ENCODE measurements at places on chromosomes 6 and 20. TPM values are rescaled to one million over a fixed set of nuclear protein-coding genes. Genes with fewer than 3 reads are reported as not detected.

Gene TSHZ2
- total RNA-seq: not detected

DNA sequence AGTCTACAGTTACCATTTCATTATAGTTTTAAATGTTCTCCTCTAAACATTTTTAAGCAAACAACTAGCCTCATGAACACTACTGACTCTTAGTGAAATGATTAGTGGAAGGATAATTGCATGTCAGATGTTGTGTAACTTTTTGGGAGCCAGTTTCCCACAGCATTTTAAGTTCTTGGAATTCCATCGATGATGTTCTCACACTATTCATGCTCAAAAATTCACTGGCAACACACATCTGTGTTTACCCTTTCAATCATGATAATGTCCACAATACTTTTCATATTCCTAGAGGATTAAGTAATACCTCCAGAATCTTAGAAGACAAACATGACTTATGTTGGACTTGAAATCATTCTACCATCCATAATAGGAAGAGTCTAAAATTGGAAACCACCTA, 678.1 kb upstream of the ID4 start:
- no peak overlapping the region for H3K4me3 ChIP-seq
- H3K27ac ChIP-seq: no peak overlapping the region
- H3K27me3 ChIP-seq: no peaks in the 10 kb centered on the region
- 0 out of 2 replicates have a peak, but pooled peaks cover 4% of the 10 kb centered on the region for H3K36me3 ChIP-seq
- DNase-seq: no peak

DNA sequence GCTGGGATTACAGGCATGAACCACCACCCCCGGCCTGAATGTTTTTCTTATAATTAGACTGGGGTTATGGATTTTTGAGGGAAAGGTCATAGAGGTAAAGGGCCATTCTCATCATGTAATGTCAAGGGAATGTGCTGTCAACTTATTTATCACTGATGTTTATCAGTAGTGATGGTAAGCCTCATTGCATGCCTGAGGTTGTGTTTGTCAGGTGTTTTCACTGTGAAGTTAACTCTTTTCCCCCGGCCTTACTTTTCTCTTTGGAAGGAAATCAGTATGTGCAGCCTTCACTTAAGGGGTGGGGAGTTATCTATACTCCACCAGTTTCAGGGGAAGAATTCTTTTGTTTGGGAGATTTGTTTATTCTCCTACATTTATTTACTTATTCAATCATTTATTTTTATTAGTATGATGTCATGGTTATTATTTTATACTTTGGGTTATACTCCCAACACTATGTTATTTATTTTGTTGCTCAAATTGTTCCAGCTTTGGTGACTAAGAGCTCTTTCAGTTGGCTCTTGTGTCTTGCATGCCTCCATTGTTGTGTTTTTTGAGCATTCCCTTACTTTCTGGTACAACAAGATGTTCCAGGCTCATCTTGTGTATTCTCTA, 2.8 kb upstream of the SLC17A5 start:
- H3K4me3 ChIP-seq: no peak overlapping the region
- H3K4me1 ChIP-seq: peaks cover 44% of the 10 kb centered on the region
- 0 out of 2 replicates have a peak overlapping the region, but pooled peaks have one; percentile 13 for H3K27ac ChIP-seq
- DNase-seq: no peak

- DNase-seq: no peak
- H3K27me3 ChIP-seq: peaks cover 2% of the 10 kb centered on the region
- H3K4me1 ChIP-seq: no peaks in the 10 kb centered on the region
- H3K4me3 ChIP-seq: no peak overlapping the region
- H3K27ac ChIP-seq: no peak overlapping the region
Measured at GRCh38 chr6:170082531-170083187, 208.2 kb downstream of the DLL1 start.

Gene UCKL1
- total RNA-seq: 19.8 TPM

- H3K36me3 ChIP-seq: peaks cover 33% of the 10 kb centered on the region
- H3K27ac ChIP-seq: peak overlapping the region; percentile 98
- peaks cover 26% of the 10 kb centered on the region for H3K27me3 ChIP-seq
- no peak for DNase-seq
Measured at GRCh38 chr6:26122005-26122388, 34.8 kb downstream of the HFE start.

Gene UNC93A
- total RNA-seq: not detected

Gene TTBK1
- not detected for total RNA-seq

DNA sequence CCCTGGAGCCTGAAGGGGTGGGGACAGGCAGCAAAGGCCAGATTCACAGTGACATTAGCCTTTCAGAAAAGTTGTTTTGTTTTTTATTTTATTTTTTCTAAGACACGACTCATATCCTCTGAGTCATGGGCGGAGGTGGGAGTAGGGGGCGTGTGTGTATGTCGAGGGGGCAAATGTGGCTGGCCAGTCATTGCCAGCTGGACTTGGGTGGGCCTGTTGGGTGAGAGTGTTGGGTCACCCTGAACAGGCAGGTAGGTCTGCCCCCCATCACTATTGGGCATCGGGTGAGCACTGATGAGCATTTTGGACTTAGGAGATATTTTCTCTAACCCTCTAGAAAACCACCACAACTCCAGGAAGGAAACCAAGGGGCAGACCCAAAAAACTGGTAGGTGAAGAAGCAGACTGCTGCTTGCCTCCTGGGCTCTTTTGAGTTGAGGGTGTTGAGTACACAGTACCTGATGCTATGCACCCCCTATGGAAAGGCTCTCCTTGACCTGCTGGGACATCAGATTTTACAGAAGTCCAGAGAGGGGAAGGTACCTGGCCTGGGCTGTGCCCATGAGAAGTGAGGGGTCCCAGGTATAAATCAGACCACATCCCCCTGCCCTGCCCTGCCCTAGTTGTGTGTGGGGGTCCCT, 5.6 kb downstream of the SMIM29 start:
- H3K27me3 ChIP-seq: peaks cover 4% of the 10 kb centered on the region
- peak overlapping the region; percentile 68 for H3K4me3 ChIP-seq
- peaks cover 100% of the 10 kb centered on the region for H3K4me1 ChIP-seq
- no peak for DNase-seq
- peak overlapping the region; percentile 98 for H3K27ac ChIP-seq
- H3K36me3 ChIP-seq: peaks cover 42% of the 10 kb centered on the region

DNA sequence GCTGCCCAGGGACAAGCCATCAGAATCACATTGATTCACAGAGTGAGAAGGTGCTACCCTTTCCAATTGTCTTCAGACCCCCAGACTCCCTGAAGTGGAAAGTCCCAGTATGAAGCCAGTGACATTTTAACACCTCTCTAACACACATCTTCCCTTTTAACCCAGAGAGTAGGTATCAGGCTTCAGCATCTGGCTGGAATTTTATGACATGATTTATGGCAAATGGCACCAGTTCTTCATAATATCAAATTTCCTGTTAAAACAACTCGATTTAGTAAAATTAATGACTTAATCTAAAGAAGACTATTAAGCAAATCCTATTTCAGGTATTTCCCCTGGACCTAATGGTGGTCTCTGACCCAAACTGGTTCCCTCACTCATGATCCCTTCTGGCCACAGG, 25.0 kb downstream of the KCNB1 start:
- no peak overlapping the region for H3K4me3 ChIP-seq
- DNase-seq: no peak
- no peaks in the 10 kb centered on the region for H3K36me3 ChIP-seq

Gene MLN
- total RNA-seq: not detected

Gene PROKR2
- total RNA-seq: not detected

DNA sequence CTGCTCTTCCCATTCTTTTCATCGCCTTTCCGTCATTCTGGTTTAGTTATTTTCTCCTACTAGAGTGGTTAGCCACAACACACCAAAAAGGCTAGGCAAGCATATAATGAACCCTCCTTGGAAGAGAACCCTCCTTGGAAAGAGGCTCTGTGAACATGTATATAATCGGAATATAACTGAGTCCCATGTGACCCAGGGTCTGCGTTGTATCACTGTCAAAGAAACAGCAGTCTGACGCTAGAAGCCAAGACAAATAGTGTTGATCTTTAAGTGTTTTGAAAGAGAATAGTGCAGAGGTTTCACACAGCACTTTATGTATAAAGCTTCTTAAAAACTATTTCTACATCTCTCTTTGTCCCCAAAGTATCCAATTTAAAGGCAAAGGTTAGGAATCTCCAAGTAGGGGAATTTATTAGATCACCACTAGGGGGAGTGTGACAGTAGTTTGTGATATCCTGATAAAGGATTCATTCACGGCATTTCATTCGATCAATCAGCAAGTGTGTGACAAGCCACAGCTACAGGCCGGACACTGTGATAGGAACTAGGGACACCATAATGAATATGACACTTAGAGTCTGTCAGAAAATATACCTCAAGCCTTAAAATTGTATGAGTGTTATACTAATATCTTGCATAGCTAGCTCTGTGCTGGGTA, 395.3 kb downstream of the CD109 start:
- H3K36me3 ChIP-seq: no peaks in the 10 kb centered on the region
- H3K4me1 ChIP-seq: no peaks in the 10 kb centered on the region
- peaks cover 1% of the 10 kb centered on the region for H3K27me3 ChIP-seq
- DNase-seq: no peak
- H3K4me3 ChIP-seq: no peak overlapping the region
- no peak overlapping the region for H3K27ac ChIP-seq

Gene CHRNA4
- total RNA-seq: not detected

Gene LY6G6F
- total RNA-seq: not detected

Gene FOXF2
- total RNA-seq: 30.0 TPM

Gene GRM1
- total RNA-seq: not detected

DNA sequence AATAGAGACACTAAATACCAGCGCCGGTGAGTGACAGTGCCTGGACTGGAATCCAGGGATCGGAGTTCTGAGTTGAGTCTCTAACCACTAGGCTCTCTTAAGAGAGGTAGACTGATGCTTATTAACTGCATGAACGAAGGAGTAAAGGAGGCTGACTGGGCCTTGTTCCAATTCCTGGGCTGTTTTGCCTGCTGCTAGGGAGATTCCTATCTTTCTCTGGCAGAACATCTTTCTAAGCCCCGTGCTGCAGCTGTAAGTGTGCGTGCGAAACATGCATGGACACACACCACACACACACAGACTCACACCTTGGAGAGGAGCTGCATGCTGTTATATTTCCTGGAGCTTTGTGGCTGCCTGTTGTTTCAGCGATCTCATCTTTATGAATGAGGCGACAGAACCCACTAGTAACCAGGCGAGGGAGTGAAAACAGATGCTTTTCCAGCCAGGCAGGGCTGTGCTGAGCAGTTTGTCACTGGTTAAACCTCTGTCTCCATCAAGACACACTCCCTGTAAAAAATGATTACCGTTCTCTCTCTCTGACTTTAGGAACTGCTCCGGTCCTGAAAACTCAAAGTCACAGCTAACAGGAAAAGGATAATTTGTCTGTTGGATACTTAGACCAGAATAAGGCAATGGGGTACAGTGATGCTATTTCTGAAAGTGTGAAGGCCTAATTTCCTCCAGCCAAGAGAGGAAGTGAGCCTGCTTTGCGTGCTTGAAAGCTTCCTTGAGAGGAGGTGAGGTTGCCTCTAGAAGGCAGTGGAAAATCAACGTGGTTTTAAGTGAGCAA, 157.4 kb upstream of the ZNF217 start:
- no peaks in the 10 kb centered on the region for H3K27me3 ChIP-seq
- peak; percentile 94 for DNase-seq
- H3K4me1 ChIP-seq: peaks cover 64% of the 10 kb centered on the region
